Stomach (tissue), 19 donors: ENCODE measurements at places on chromosomes 13 and 19.
A peak's percentile ranks its signal among the peaks of the same experiment; 100 is the strongest.

- DNase-seq: no peak
Observed at GRCh38 chr19:2603334-2603733, 99.2 kb downstream of the GNG7 start.

DNA sequence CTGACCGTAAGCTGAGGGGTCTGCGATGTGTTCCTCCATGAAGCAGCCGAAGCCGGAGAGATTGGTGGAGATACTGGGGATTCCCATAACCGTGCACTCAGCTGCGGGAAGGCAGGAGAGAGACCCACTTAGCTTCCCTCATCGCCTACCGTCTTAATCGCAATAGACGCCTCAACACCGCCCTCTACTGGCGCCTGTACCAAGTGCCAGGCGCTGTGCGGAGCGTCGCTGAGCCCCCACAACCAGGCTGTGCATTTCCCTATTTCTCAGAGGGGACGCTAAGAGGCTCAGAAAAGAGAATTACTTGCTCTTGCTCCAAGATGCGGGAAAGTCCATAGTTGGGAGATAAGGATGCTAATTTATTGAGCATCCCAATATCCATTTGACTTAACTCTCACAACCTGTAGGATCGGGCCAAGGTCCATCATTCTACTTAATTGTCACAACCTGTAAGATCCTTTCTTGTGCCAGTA is 5.8 kb downstream of the FTL start:
- DNase-seq: peak; percentile 93

- DNase-seq: no peak
Observed at GRCh38 chr13:85383291-85383690, 415.9 kb downstream of the SLITRK6 start.

- no peak for DNase-seq
Observed at GRCh38 chr19:11338569-11339253, 746 bp downstream of the RAB3D start.

- no peak for DNase-seq
Observed at GRCh38 chr13:26909477-26909876, 148.9 kb upstream of the GPR12 start.

DNA sequence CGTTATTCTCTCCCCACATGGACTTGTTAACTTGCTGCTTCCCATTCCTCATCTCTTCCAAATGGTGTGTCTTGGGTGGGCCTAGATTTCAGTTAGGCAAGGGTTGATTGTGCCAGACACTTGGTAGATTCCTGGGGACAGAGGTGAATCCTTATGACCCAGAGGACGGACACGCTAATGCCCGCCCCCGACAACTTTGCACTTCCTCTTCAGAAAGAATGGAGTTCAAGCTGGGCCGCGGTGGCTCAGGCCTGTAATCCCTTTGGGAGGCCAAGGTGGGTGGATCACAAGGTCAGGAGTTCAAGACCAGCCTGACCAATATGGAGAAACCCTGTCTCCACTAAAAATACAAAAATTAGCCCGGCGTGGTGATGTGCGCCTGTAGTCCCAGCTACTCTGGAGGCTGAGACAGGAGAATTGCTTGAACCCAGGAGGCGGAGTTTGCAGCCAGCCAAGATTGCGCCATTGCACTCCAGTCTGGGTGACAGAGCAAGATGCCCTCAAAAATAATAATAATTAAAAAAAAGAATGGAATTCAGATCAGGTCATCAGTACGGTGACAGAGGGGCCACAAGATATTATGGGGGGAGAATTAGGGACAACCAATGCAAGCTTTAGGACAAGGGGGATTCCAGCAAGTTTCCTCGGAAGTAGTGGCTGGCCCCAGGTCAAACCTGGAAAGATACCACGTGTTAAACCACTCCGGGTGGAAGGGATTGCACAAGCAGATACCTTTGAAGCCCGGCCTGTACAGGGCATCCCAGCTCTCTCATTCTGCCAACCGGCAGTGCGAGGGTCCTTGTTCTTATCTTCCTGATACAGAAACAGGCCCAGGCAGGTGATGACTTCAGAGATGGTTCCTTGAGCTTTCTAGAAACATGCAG is 2.7 kb downstream of the MYO9B start:
- no peak for DNase-seq

GRCh38 chr19:10390652-10391286 is 10.4 kb upstream of the TYK2 start:
- peak; percentile 79 for DNase-seq

- DNase-seq: no peak
Observed at GRCh38 chr13:100470866-100471505, 117.6 kb downstream of the GGACT start.

- no peak for DNase-seq
Observed at GRCh38 chr19:1622541-1622940, 17.3 kb upstream of the UQCR11 start.

GRCh38 chr13:114053026-114053425 is 79.2 kb upstream of the C13orf46 start:
- DNase-seq: no peak

- no peak for DNase-seq
Observed at GRCh38 chr13:55653497-55653896, 1487.2 kb upstream of the PRR20A start.

GRCh38 chr13:50916701-50917184 is 7.2 kb downstream of the RNASEH2B start:
- DNase-seq: no peak

GRCh38 chr19:9580728-9581127 is 3.6 kb downstream of the ZNF121 start:
- DNase-seq: no peak

- DNase-seq: no peak
Observed at GRCh38 chr13:90798381-90798780, 549.1 kb upstream of the MIR17HG start.

DNA sequence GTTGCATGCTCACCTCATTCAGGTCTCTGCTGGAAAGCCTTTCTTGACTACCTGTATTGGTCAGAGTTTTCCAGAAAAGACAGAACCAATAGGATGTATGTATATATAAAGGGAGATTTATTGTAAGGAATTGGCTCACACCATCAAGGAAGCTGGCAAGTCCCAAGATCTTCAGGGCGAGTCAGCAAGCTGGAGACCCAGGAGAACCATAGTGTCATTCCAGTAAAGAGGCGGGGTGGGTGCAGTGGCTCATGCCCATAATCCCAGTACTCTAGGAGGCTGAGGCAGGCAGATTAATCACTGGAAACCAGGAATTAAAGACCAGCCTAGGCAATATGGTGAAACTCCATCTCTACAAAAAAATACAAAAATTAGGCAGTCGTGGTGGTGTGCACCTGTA is 30.4 kb upstream of the FARP1 start:
- no peak for DNase-seq

GRCh38 chr19:33055718-33056117 is 9.0 kb downstream of the RHPN2 start:
- no peak for DNase-seq

DNA sequence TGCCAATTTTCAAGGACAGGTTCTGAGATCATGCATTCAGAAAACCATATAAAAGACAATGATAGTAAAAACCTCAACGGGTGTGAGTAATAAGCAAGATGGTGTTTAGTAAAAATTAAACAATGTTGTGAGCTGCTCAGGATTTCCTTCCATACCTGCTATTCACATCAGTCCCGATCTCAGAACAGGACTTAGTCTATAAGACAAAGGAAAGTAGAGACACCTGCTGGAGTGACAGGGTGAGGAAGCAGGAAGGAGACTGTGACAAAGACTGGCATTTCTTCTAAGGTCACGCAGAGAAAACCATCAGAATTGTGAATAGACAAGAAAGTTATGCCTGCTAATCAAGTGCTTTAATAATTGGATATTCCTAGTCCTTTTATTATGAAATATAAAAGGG is 648.0 kb downstream of the DACH1 start:
- DNase-seq: peak; percentile 46

- peak; percentile 41 for DNase-seq
Observed at GRCh38 chr13:40063703-40064102, 408.2 kb downstream of the COG6 start.

DNA sequence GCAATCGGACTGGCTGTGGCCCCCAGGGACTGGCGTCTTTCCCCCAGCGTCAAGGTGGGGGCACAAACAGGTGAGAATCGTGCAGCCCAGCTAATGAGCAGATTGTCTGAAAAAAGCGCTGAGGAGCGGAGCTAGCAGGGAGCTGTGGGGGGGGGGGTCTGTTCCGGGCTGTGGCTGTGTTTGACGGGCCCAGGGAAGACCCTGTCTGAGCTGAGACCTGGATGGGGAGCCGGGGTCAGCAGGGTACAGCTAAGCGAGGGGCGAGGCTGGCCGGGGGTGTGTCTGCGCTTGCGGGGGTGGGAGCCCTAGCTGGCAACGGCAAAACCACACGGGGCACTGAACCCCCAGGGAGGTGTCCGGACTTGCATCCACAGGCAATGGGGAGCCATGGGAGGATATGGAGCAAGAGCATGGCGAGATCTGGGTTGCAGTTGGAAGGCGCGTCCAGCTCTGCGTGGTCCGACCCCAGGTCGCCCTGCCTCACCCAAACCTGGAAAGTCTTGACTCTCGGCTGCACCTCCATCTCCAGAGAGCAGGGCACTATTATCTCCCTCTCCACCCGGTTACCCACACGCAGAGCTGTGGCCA is 4.6 kb downstream of the LINGO3 start:
- no peak for DNase-seq

DNA sequence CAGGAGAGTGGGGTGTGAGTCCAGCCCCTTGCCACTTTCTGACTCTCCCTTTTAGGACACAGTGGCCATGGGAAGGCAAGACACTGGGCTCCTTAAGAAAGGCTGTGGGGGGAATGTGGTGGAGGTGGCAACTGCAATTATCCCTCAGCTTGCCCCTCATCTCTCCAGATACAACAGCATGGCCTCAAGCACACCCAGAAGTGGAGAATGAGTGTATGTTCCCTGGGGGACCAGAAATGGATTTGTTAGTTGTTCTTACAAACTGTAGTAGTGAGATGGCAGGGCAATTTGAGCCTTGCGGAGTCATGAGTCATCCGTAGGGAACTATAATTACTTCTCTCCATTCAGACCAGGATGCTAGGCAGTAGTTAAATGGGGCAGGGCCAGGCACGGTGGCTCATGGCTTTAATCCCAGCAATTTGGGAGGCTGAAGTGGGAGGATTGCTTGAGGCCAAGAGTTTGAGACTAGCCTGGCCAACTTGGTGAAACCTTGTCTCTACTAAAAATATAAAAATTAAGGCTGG is 25.6 kb upstream of the CXCL17 start:
- DNase-seq: no peak

DNA sequence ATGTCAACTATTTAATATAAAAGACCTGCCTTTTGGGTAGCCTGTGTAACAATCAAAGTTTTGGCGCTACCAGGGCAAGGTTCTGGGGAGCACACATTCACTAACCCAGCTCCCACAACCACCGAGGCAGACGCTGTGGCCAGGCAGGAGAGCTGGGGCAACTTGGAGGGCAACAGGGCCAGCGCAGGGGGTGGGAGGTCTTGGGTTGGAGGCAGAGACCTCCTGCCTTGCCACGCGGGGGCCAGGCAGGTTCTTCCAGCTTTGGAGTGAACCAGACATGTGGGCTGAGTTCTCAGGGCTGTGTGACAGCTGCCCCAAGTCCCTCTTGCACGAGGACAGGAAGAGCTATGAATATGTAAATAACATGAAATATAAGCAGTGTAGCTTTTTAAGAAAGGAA is 30.3 kb upstream of the MCF2L start:
- DNase-seq: no peak

GRCh38 chr19:18308051-18308947 is 14.6 kb downstream of the LSM4 start:
- no peak for DNase-seq
